RWPE2 (cell line): ENCODE measurements at places on chromosomes 6 and 20.

- DNase-seq: no peak
Measured at GRCh38 chr20:53599378-53599777, 5.7 kb upstream of the ZNF217 start.

DNA sequence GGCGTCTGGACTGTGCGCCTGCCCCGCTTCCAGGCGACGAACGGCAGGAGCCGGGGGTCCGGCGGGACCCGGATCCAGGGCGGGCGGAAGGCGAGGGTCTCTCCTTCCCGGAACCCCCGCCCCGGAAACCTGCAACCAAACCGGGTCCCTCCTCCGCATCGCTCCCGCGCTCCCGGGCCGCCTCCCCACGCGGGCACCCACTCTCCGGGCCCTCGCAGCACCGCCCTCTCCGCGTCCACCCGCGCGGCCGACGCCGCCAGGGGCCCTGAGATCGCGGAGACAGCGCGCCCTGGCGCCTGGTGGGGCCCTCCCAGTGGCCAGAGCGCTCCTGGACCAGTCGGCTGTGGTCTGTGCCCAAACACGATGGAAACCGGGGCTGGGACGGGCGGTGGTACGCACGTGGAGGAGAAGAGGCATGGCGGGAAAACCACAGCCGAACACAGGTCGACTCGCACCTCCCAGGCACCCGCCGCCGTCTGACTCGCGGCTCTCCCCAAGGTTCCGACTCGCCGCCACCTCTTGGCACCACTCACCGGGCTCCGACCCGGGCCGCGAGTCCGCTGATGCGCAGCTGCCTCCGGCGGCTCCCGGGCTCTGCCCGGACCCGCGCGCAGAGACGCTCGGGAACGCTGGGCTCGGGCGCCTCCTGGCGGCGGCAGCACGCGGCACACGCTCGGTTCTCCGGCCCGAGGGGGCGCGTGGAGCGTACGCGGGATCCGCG, 7.9 kb downstream of the NKX2-2 start:
- no peak for DNase-seq

DNA sequence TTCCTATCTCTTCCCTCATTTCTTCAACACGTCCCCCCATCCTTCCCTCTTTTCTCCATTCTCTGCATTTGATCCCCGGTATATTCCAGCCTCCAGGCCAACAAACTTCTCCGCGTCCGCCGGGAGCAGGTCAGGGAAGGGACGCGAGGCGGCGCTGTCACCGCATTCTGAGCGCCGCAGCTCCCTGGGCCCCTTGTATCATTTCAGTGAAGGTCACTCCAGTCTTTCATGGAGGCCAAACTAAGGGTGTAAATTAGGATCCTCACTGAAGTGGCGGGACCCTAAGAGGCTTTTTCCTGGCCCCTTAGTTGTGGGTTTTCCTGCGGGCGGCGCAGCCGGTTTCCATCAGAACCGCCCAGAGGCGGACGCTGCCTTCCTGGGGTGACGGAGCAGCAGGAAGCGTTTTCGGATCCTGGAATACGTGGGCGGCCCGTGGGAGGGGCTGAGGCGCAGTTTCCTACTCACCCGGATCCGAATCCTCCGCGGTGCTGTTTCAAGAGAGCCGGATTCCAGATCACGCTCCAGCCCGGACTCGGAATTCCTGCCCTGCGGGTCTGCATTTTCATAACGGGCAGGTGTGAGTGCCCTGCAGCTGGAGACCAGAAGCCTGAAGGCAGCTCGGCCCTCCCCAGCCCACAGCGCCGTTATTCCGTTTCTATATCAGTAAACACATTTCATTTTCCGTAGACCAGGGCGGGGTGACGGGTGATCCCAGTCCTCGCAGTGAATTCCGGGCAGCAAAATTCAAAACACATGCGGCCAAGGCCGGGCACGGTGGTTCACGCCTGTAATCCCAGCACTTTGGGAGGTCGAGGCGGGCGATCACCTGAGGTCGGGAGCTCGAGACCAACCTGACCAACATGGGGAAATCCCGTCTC, 3.6 kb upstream of the MICA start:
- peak; percentile 93 for DNase-seq

DNA sequence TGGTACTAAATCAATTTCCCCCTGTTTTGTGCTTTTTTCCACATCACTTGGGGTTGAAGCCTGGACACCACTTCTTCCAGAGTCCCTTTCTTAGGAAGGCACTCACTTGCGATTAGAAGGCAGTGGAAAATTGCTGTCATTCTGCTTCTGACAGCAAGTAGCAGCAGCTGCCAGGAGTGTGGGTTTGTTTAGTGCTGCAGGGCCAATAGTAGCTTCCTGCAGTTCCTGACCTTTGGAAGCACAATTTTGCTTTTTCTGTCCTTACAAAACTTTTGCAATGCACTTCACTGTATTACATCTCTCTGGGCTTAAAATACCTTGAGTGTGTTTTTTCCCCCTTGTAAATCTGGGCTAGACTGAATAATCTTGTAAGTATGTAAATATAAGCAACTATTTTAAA, 12.5 kb upstream of the HLA-DRA start:
- DNase-seq: no peak

DNA sequence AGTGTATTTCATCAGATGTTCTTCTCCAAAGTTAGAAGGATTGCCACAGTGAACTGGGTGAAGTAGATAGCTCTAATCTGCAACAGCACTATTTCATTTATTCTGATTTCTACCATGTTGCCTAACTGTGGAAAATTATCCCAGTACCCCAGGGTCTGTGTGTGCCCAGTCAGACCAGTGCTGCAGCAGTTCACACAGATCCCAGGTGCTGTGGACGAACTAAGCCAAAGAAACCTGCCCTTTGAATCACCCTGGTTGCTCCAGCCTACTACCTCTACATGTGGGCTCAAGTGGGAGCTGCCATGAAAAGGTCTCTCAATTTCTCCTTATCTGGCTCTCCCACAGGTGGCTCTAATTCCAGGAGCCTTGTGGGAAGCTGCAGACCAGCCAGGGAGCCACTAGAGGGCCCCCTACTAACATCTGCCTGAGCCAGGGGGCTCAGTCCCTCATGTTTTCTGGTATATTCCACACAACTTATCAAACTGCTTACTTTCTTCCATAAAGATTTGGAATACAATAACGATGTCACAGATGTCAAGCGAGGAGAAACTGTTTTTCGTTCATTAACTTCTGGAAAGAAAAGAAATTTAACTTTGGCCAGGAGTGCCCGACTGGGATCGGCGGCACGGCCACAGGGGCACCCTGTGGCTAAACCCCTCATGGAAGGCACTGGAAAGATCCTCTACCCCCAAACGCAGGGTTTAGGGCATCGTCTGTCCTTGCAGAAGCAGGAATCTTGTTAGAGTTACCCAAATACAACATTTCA, 31.6 kb upstream of the LY86 start:
- no peak for DNase-seq

DNA sequence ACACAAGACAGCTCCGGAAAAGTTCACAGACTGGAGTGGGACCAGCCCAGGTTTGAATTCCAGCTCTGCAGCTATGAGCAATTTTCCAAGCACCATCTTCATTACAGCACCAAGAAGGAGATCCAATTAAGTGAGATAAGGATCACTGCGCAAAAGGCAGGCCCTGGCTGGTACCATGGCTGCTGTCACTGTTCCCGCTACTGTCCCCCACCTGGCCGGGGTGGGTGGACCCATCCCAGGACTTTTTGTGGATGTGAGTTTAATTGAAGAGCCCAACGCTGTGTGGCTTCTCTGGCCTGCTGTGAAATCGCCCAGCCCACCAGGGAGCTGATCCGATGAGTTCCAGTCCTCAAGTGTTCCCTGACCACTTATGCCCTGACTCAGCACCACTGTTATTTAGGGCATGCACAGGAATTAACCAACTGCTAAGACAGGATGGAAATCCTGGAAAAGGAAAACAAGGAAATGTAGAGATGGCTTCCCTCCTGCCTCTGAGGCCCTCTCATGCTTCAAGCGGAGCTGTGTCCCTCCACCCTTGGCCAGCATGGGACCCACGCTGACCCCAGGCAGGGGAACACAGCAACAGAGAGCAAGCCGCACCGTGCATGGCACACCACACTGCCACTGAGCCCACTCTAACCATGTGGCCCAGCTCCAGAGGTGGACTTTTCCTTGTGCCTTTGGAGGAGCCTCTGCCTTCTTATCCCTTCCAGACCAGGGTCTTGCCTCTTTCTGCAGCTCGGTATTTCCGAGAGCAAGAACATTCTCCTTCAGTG, 150.0 kb upstream of the CST7 start:
- no peak for DNase-seq

GRCh38 chr6:56555438-56555872, 87.2 kb downstream of the DST start:
- no peak for DNase-seq

GRCh38 chr20:36465109-36466080, 75.9 kb upstream of the MYL9 start:
- peak; percentile 88 for DNase-seq
